ENCODE measurements at places on chromosomes 2 and 18.

GRCh38 chr18:9113468-9114149 lies 11.1 kb downstream of the NDUFV2 start:
- no peak for DNase-seq

GRCh38 chr2:24881623-24882022 lies 38.4 kb downstream of the ADCY3 start:
- no peak for DNase-seq

DNA sequence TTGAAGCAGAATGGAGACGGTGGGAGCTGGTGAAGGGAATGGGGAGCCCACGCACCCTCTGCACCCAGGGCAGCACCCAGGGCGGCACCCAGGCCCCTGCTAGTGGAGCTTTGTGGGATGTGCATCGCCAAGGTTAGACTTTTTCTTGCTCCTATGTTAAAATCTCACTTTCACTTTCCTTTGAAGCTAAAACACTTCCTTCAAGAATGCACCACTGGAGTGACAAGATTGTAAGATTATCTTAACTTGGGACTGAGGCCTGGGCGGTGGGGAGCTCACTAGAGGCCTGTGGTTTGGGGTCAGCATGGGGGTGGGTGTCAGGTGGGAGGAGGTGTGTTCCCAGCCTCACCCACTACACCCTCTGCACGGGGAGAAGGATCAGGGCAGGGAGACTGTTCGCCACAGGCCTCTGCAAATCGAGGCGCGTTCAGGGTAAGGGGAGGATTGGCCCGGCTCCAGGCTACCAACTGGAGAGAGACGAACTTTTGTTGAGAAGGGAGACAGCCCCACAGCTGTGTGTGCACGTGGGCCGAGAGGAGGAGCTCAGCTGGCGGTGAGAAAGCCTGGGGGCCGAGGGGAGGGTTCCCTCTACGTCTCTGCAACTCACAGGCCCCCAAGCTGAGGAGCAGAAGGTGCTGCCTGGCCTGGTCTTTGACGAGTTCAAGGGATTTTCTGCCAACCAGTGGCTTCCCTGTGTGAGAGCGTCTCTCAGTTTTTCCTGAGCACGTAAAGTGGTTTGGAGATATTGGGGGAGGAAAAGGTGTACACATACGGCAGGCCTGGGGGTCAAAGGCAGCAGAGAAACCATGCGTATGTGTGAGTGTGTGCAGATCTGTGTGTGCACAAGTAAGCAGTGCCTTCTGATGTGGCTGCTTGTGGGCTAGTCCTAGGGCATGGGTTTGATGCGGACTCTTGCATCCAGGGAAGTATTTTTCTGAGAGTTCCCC lies 147.7 kb downstream of the KLHL29 start:
- no peak for DNase-seq

GRCh38 chr2:28435241-28435640 lies 42.6 kb downstream of the FOSL2 start:
- no peak for DNase-seq

GRCh38 chr2:31319406-31320175 lies 85.6 kb downstream of the EHD3 start:
- no peak for DNase-seq

- no peak for DNase-seq
These were observed 4.2 kb upstream of the PSD4 start for GRCh38 chr2:113169586-113169985.

- DNase-seq, result no peak
These were observed 4.1 kb downstream of the MTA3 start for GRCh38 chr2:42572297-42573081.

GRCh38 chr2:231433990-231434389 lies 30.3 kb downstream of the NCL start:
- no peak for DNase-seq
